ENCODE measurements at places on chromosomes 7 and 10.

GRCh38 chr10:102211615-102212299, 14.3 kb upstream of the ELOVL3 start:
- DNase-seq, result no peak

GRCh38 chr10:33334805-33335550, 511 bp upstream of the NRP1 start:
- peak; percentile 20 for DNase-seq

- DNase-seq, result no peak
Observed at GRCh38 chr7:504221-505111, 15.2 kb downstream of the PDGFA start.

- DNase-seq, result no peak
Observed at GRCh38 chr7:130292682-130293257, at the start of gene CPA4. Gene CPA4 (plus strand): TSS chr7:130293161. CDS start chr7:130293181, 20 bp downstream.

GRCh38 chr10:90028312-90028711, 326.9 kb downstream of the KIF20B start:
- no peak for DNase-seq

- no peak for DNase-seq
Observed at GRCh38 chr7:146875981-146876380, 759.4 kb downstream of the CNTNAP2 start.

DNA sequence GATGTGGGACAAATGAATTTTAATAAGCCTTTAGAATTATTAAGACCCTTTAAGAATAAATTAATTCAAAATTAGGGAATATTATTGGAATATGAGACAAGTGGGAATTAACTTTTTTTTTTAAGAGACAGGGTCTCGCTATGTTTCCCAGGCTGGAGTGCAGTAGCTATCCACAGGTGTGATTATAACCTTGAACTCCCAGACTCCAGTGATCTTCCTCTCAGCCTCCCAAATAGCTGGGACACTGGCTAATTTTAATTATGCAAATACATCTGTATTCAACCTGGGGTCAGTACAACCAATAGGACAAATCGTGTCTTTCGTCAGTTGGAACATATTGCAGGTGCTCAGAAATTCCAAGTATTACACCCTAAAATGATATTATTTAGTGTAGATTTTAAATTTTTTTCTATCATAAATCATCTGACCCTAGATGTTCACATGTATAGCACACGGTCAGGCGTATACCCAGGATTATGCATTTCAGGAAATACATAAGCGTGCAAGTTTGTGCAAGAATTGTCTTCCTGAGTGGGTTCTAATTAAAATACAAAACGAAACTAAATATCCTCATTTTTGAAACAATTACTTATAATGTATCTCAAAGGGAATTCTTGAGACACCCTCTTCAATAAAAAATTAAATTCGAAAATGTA, 1.2 kb downstream of the NT5C3A start:
- DNase-seq, result no peak

DNA sequence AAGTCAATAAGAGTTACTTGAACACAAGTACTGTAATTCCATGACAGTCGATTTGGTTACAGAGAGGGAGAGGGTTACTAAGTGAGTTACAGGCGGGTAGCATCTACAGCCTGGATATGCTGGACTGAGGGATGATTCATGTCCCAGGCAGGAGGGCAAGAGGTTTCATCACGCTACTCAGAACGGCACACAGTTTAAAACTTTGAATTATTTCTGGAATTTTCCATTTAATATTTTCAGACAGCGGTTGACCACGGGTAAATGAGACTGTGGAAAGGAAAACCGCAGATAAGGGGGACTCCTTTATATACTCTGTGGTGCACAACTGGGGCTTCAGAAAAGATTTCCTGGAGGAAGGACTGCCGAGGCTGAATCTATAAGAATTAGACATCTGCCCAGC, 25.7 kb upstream of the LRRC4 start:
- no peak for DNase-seq

GRCh38 chr7:47572939-47573757, 8.8 kb downstream of the TNS3 start:
- no peak for DNase-seq

DNA sequence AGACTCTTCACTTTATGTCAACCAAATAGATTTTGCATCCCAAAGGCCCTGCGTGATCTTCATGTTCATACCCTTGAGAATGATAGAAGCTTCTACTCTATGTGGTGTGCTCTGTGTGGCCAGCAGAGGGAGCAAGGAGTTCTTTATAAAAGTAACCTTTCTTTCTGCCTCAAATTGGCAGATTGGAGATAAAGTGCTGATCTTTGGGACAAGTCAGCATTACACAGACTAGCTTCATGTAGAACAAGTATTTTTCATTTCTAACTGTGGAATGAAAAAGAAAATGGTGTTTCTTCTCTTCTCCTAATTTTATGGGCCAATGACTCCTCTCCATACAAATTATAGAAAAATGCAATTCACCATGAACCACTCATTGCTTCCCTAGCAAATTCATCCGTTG, 1214.1 kb downstream of the SORCS1 start:
- DNase-seq, result no peak

- no peak for DNase-seq
Observed at GRCh38 chr7:154864523-154864891, 138.4 kb downstream of the PAXIP1 start.
